Activated naive CD4-positive, alpha-beta T cell treated with anti-CD3 and anti-CD28 coated beads for 36 hours (primary cell): ENCODE measurements at places on chromosomes 5 and 9. TPM values are rescaled to one million over a fixed set of nuclear protein-coding genes. Genes with fewer than 3 reads are reported as not detected.

GRCh38 chr5:147784146-147784987 is 1.8 kb upstream of the JAKMIP2 start:
- no peaks in the 10 kb centered on the region for H3K36me3 ChIP-seq
- DNase-seq, result no peak
- H3K27ac ChIP-seq, result no peak overlapping the region
- peaks cover 18% of the 10 kb centered on the region for H3K27me3 ChIP-seq
- peaks cover 4% of the 10 kb centered on the region for H3K4me1 ChIP-seq

GRCh38 chr5:139659695-139660101 is 11.5 kb downstream of the CXXC5 start:
- H3K27ac ChIP-seq, result no peak overlapping the region
- peaks cover 10% of the 10 kb centered on the region for H3K27me3 ChIP-seq
- H3K4me1 ChIP-seq, result peaks cover 3% of the 10 kb centered on the region
- DNase-seq, result no peak
- H3K36me3 ChIP-seq, result no peaks in the 10 kb centered on the region

- no peak overlapping the region for H3K4me3 ChIP-seq
- H3K27ac ChIP-seq, result no peak overlapping the region
- no peaks in the 10 kb centered on the region for H3K27me3 ChIP-seq
- DNase-seq, result no peak
- no peaks in the 10 kb centered on the region for H3K4me1 ChIP-seq
These were observed 93.5 kb downstream of the PHF2 start for GRCh38 chr9:93669958-93670207.

DNA sequence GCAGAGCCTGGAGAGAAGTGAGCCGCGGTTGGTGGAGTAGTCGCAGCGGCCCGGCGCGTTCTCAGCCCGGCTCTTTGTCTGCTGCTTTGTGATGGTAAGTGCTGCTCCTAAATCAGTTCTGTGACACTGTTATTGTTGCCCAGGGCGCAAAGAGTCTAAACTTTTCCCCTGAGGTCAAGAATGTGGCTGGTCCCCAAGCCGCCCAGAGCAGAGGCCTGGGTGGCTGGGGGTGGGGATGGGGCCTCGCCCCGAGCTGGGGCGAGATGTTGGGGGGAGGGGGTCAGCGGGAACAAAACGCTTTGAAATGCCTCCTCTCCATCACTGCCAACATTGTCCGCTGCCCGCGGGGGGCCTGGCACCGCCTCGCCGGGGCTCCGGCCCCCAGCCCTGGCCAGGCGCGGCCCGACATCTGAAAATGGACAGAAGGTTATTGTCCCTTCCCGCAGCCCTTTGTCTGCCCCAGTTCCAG is 11.7 kb upstream of the CERCAM start:
- no peak overlapping the region for H3K4me3 ChIP-seq
- peaks cover 35% of the 10 kb centered on the region for H3K27me3 ChIP-seq
- no peak for DNase-seq
- H3K36me3 ChIP-seq, result no peaks in the 10 kb centered on the region
- H3K4me1 ChIP-seq, result no peaks in the 10 kb centered on the region

OTP gene
- total RNA-seq, result not detected

RELL2 gene
- 20.9 TPM for total RNA-seq

CSF1R gene
- 0.94 TPM for total RNA-seq

SPINK6 gene
- total RNA-seq, result not detected
